ENCODE measurements at places on chromosomes 4 and X.

- no peak for DNase-seq
Observed at GRCh38 chr4:81796790-81797528, 325.3 kb upstream of the RASGEF1B start.

DNA sequence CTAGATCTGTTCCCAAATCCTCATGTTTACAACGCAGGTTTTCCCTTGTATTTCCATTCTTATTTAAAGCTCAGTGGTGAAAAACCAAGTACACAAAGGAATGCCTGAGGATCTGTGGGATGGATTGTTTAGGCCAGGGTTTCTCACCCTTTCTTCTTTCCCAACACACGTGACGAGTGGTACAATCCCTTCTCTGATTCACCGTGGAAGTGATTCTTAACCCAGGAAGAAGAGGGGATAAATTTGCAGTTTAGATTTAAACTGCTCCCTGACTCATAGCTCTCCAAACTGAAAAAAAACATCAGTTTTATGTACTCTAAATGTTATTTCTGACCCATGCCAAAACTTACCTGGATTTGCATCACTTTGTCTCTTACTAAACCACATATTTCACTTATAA lies 17.0 kb downstream of the PAQR3 start:
- no peak for DNase-seq

DNA sequence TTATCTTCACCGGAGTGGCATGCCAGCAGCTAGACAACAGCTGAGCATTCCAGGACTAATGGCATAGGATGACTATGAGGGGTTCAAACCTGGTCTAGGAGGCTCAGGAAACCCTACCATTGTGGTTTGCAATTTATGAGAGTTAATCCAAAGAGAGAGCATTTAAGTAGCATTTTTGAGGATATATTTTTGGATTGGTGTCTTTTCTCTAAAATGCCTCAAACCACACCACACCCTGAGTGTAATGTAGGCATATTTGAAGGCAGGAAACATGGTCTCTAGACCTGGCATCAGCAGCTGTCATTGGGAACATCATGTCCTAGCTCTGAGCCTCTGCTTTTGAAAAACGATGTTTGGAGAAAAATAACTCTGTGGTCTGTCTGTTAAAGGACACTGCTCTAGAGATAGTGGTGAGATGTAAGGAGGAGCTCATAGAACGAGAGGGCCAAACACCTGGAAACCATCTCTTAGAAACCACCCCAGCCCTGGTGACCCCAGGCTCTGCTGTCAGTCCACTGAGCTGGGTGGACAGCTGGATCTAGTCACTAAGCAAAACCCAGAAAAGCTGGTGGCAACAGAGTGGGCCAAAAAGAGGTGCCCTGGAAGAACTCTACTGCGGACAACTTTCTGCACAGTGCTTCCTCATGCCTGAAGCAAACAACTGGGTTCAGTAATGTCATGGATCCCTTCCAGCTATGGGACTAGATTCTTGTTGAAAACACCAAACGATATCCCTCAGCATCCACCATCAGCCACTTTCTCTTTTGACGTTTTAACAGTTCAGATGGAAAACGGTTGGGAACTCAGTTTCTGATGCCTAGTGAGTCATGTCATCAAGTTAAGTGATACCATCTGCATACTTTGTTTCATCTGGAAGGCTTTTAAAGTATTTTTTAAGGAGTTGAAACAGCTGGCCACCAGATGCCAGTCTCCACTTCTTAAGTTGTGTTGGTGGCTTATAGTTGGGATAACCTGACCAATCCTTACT lies 100.2 kb upstream of the C1QTNF7 start:
- DNase-seq = no peak

- DNase-seq = no peak
Observed at GRCh38 chrX:12269484-12269883, 131.2 kb downstream of the FRMPD4 start.

DNA sequence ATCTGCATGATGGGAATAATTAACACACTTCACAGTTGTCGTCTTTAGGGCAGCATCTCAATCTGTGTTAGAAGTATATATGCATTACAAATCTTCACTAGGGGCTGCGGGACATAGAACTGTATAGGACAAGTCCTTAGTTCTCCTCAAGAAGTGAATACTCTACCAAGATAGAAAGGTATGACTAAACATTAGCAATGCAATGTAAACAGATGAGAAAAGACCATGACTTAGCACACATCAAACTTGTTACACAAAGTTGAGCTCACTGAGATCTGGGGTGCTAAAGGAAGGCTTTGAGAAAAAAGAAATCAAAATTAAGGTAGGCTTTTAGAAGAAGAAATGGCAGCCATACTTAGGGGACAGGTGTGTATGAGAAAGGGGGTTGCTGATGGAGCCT lies 182.1 kb upstream of the MAP3K15 start:
- DNase-seq = no peak
